Activated CD4-positive, CD25-positive, alpha-beta regulatory T cell treated with anti-CD3 and anti-CD28 coated beads, Interleukin-2, amount 50 U/mL, for 72 hours (primary cell): ENCODE measurements at places on chromosomes 7 and 10.

DNA sequence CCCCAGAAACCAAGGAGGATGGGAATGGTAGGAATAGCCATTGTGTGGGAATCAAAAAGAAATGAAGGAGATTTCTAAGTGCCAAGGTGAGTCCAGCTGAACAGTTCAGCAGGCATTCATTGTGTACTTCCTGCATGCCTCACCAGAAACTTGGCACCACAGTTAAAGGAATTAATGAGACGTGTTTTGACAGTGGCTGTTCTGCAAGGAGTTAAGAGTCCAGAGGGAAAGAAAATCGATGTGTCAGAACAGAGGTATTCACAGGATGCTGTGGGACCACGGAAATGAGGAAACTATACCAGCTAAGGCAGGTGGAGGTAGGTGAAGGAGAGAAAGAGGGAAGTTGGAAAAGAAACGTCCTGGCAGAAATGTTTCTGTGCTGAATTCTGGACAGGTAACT, 78.1 kb downstream of the PRKCQ start:
- no peak for DNase-seq

DNA sequence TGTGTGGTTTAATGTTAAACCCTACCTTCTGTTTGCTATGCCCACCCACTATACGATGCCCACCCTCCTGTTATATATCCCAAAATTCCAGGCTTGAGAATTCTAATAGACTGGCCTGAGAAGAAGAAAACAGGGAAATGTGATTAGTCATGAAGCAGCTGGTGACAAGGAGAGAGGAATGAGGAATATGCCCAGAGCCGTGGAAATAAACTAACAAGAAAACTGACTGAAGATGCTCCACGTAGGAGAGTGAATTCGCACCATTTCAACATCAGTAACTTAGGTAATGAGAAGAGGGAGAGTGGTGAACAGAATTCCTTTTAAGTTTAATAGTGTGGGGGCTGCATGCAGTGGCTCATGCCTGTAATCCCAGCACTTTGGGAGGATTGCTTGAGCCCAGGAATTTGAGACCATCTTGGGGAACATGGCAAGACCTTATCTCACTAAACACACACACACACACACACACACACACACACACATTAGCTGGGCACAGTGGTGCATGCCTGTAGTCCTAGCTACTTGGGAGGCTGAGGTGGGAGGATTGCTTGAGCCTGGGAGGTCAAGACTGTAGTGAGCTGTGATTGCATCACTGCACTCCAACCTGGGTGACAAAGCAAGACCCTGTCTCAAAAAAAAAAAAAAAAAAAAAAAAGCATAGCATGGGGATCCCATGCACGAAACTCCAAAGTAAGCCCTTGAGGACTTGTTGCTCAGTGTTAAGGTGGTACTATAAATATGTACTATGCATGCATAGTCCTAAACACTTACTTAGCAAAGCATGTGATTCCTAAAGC, 16.1 kb upstream of the SYPL1 start:
- no peak for DNase-seq

- DNase-seq: no peak
These were observed 561.5 kb downstream of the DNAJB6 start for GRCh38 chr7:157898261-157898660.

DNA sequence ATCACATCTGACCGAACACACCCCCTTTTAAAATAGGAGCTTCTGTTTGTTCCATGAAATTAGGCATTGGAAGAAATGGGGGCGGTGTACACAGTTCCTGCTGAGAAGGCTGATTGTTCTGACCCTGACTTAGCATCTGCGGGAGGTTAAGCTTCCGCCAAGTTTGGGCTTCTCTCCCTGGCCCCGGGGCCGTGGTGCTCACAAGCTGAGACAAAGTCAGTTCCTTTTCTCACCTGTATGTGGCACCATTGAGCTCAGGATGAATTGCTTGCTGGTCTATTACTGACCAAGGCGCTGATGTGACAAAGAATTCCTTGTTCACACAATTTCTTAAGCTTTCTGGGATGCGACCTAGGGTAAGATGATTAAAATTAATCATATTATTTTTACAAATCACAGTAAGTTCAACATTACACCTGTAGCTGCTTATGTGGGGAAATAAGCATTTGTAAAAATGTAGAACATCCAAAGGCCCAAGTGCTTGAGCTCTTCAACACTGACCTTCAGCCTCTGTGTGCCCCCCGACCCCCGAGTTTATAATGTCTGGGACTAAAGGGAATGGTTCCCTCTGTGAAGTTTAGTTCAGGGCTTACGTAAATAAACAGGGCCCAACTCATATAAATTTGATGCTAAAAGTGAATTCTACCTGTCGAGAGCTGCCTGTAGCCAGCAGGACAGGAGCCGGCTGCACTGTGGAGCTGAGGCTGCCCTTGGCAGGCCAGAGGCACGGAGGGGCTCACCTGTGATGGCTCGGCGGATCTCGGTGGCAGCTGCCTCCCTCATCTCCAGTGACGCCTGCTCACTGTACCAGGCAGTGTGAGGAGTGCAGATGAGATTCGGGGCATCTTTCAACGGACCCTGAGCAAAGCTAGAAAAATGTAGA, 50.8 kb downstream of the ZRANB1 start:
- DNase-seq: peak; percentile 30

GRCh38 chr10:127302343-127302742, 106.0 kb upstream of the INSYN2A start:
- DNase-seq: no peak

DNA sequence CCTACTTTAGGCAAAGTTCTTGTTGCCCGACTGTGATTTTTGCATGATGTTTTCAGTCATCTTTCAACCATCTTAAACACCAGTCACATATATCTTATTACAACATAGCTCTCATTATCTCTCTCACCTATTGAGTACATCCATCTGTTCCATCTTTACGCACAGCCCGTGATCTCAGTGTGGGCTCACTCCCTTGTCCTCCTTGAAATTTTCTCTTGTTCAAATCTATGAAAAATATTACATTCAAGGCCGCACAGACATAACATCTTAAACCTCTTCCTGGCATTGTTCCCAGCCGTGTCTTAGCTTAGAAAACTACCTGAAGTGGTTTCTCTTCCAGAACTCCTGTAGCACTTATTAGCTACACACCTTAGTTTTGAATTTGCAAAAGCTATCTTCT, 32.6 kb downstream of the NET1 start:
- DNase-seq: no peak

GRCh38 chr10:15043674-15044073, at the start of gene OLAH:
OLAH (plus strand) TSS chr10:15043943; CDS start chr10:15047289, 3,346 bp downstream.
- DNase-seq: no peak

- no peak for DNase-seq
These were observed 66.1 kb upstream of the CYP2C18 start for GRCh38 chr10:94617389-94617944.

DNA sequence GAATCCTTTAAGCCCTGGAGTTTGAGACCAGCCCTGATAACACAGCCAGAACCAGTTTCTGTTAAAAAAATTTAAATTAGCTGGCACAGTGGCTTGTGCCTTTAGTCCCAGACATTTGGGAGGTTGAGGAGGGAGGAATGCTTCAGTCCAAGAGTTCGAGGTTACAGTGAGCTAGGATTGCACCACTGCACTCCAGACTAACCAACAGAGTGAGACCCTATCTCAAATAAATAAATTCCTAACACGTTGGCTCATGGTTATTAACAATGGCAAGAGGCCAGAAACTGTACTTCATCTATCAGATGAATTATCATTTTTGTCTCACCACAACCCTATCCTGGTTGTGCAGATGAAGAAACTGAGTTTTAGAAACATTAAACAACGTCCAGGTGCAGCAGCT, 2.1 kb upstream of the PPIA start:
- DNase-seq: no peak

DNA sequence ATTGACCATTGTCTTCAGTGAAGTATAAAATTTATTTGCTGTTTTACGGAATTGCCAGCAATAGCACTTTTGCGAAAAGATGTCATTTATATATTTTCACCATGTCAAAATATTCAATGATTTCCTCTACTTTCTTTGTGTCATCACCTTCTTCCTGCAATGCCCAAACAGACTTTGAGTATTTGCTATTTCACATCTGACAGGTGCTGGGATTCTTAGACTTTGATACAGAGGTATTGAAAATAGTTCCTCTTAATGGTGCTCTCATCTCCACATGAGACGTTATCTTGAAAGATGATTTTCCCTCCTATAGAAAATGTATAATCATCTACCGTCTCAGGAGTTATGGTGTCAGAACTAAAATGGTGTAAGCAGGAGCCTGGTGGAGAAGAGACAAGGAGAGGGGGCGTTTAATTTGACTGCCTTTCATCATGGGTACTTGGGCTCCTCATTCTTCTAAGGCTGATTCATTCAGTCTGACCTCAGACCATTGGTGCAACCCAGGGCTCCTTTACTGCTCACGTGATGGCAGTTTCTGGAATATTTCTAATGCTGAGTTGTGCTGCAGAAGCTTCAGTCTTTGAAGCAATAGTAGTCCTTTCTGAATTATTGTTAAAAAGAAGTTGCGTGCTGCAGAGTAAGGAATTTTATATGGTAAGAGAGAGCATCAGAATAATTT, 404.6 kb downstream of the PHTF2 start:
- DNase-seq: no peak

- DNase-seq: peak; percentile 49
These were observed at the start of gene NKX2-3 for GRCh38 chr10:99532687-99533495. NKX2-3 (plus strand) TSS chr10:99532942; CDS start chr10:99533132, 190 bp downstream.

- DNase-seq: no peak
These were observed 36.0 kb downstream of the MYOF start for GRCh38 chr10:93445978-93446720.

DNA sequence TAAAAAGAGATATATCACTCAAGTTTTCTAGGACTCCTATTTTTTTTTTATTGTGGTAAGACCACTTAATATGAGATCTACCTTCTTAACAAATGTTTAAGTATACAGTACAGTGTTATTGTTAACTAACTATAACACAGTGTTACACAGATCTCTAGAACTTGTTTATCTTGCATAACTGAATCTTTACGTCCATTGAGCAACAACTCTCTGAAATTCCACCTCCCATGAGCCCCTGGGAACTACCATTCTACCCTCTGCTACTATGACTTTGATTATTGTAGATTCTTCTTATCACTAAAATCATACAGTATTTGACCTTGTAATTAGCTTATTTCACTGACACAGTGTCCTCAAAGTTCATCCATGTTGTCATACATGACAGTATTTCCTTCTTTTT, 22.5 kb upstream of the REEP3 start:
- no peak for DNase-seq

- DNase-seq: no peak
These were observed 3.1 kb upstream of the DRGX start for GRCh38 chr10:49398986-49399385.

DNA sequence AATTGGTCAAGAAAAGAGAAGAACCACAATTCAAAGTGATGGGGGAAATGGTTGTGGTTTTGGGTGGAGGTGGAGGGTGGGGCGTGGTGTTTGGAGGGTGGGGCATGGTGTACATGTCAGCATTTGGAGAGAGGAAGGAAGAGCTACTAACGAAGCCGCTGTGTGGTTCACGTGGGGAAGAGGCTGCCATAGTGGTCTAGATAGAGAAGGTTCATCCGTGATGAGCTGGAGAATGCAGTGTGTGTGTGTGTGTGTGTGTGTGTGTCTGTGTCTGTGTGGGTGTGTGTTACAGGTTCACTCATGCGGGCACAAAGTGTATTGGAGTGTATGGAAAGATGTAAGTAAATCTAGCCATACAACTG, 6.1 kb upstream of the VCL start:
- DNase-seq: peak; percentile 52

DNA sequence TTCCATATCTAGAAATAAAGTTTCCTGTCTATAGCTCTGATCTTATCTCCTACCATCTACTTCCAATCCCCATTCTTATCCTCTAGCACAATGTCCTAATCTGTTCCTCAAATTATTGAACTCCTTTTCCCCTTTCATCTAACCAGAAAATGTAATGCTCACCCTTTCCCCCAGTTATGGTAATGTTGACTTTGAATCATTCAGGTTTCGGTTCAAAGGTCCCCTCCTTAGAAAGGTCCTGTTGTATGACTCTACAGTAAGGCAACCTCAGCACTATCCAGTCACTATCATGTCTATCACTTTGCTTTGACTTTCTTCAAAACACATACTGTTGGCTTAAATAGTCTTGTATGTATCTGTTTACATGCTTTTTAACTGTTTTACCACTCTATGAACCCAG, 264.2 kb upstream of the PCDH15 start:
- no peak for DNase-seq

- no peak for DNase-seq
These were observed 4.3 kb downstream of the NCOA4 start for GRCh38 chr10:46026106-46026505.

DNA sequence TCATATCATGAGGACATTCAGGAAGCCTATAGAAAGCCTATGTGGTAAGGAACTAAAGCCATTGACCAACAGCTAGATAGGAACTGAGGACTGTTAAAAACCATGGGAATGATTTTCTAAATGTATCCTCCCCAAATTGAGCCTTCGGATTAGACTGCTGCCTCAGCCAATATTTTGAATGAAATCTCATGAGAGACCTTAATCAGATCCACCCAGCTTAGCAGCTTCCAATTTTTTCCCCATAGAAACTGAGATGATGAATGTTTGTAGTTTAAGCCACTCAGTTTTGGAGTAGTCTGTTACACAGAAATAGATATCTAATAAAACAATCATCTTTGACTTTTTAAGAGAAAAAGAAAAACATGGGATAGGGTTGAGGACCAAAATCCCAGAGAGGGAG, 292.0 kb downstream of the HPSE2 start:
- no peak for DNase-seq

- DNase-seq: no peak
These were observed 498.2 kb downstream of the PHTF2 start for GRCh38 chr7:78296644-78297371.

- DNase-seq: no peak
These were observed 3.5 kb downstream of the ITIH2 start for GRCh38 chr10:7706534-7707073.

DNA sequence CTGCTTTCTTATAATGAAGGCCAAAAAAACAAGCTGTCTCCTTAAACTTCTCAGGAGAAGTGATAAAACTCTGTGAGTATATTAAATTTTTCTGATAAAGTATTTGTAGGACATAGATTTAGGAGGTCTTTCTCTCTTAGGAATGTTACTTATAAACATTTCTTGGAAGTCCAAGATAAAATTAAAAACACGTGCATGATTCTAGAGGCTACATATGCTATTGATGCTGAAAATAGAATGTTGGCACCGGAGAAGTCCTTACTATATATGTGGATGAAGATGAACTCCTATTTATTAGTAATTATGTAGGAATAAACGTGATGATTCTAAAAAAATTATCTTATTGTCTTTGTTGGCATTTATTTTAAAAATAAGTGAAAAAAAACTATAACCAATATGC, 241.3 kb upstream of the LRRTM3 start:
- DNase-seq: no peak

GRCh38 chr10:36464291-36464690, 661.1 kb upstream of the ANKRD30A start:
- no peak for DNase-seq

DNA sequence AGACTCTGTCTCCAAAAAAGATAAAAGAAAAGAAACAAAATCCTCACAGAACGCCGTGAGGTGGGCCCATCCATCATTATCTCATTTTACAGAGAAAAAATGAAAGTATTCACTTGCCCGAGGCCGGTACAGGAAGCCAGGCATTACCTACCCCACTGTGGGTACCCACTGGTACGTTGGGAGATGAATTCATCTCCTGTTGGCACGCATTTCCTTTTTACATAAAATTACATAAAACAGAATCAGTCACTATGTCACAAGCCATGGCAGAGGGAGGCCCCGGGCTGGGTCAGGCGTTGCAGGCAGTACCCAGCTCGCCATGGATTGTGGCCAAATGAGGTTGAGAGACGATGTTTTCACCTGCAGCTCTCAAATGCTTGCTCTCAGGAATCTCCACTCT, 38.6 kb upstream of the TNRC18 start:
- no peak for DNase-seq
